NCI-H1436 treated with DMSO at 0.1 percent for 48 hours (cell line): ENCODE measurements at places on chromosomes 1 and 21.

DNA sequence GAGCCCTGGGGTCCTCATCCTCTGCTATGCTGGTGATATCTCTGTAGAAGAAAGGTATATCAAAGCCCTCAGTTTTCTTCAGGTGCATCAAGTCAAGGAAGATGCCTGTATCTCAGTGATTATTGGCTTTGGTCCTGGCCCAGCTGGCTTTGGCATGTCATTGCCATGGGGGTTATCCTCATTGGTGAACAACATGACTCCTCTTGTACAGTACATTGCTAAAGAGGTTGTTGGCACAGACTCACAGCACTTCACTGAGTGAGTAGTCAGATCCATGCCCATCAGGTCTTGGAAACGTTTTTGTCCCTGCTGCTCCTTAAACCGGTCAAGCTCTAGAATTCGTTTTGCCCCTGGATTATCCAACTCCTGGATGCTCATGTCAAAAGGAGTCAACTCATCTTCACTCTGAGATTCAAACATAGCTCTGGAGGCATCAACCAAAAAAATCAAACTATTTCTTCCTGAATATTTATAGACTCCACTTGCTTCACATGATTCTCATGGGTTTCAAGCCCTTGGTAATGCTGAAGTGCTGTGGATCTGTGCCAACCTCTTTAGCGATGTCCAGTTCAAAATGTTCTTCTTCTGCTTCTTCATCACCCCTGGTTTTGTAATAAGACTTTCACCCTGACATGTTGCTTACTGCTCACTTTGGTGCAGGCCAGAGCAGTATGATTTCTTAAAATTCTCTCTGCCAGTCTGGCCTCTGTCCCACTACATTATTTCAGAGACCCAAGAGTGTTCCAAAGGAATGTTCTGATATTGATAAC is 43.0 kb upstream of the RAB3GAP2 start:
- no peak for DNase-seq

DNA sequence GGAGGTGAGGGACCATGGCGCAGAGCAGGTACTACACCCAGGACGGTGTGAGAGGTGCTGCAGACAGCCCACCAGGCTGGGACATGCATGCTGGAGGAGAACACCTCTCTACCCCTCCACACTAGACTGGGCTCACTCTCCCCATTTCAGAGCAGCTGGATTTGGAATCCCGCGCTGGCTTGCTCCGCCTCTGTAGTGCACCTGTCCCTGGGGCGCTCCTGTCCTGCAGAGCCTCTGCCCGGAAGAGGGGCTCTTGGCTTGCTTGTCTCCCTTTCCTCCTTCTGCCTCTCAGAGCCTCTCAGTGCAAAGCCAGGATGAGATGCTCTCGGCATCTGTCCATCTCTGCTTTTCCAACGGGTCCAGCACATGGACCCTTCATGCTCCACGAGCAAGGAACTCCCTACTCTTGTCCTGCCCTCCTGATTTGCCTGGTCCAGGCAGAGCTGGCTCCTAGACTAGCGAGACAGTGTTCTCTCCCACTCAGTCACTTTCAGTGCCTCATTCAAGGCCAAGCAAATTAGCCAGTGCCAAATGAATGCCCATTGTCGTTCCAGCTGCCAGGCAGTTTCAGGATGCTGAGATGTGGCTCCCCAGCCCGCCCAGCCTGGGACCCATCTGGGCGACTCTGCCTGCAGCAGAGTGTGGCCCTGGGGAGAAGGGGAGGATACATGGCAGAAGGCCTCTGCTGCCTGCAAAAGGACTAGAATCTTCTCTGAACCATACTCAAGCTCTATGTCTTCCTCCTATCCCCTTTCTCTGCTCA is 33.7 kb downstream of the CDCA8 start:
- DNase-seq, result no peak

DNA sequence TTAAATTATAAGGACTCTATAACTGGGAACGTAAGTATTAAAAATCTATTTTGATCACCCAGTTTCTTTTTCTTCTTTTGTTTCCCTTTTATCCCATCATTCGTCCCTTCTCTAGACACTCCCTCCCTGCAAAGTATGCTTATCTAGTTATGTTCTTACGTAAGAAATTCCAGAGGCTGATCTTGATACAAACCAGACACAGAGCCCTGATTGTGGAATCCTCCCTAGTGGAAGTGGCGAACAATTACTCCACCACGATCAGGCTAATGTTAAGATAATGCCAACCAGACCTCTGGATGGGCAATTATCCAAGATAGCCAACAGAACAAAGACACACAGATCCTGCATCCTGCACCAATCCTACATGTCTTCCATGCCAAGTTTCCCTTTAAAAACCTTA is 1557.4 kb downstream of the PLA2G4A start:
- DNase-seq, result no peak

- no peak for DNase-seq
Measured at GRCh38 chr1:17084787-17085186, 31.0 kb upstream of the SDHB start.

DNA sequence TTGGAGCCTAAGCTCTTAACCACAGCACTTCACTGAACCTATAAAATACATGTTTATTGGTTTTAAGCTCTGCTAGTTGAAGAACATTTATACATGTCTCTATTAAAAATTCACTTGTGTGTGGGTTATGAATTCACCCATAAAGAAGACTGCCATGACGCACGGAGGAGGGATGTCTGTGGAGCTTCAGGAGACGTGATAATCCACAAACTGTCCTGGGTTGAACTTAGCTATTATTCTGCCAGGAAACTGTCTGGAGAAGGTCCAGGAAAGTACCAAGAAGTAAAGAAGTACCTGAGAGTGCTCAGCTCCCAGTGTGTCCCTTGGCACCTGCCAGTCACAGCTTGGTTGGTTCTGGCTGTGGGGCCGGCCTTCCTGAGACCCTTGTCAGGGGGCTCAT is 56.3 kb downstream of the DDR2 start:
- DNase-seq, result no peak

GRCh38 chr1:225691377-225691776 is 38.5 kb upstream of the ENAH start:
- DNase-seq, result no peak

DNA sequence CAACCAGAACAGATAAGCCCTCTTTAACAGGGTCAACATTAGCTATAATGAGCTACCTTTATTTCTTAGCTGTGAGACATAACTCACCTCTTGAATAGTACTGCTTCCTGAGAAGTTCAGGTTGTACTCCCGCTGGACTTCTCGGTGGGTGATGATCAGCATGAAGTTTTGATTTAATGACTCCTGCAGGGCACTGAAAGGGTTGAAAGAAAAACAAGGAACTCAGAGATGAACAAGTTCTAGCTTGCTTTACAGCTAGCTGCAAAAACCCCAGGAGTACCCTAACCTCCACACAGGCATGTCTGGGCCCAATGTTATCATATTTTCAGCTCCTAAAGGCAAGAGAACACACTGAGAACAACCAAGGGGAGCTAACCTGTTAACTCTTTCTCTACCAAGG is 254.4 kb downstream of the FAF1 start:
- no peak for DNase-seq

- no peak for DNase-seq
Measured at GRCh38 chr1:208111646-208112190, 132.5 kb downstream of the PLXNA2 start.

DNA sequence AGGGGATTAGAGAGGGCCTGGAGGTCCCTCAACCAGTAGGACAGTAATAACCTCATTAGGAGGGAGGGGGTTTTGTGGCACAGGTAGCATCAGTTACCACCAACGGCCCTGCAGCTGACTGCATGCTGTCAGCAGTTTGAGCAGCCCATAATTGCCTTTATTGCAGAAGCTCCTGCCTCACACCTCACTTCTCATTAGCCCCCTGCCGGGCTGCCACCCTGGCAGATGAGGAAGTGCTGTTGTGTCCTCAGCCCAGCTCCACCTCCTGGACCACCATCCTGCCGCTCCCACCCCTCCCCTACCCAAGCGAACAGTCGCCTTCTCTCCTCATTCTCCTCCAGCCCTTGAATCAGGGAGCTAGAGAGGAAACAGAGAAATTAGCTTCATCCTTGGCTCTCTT is 237.4 kb downstream of the LMX1A start:
- DNase-seq, result no peak

GRCh38 chr1:202010180-202011015 is at the start of gene ELF3:
ELF3 (plus strand) TSS chr1:202010587; CDS start chr1:202011137, 550 bp downstream.
- peak; percentile 97 for DNase-seq

DNA sequence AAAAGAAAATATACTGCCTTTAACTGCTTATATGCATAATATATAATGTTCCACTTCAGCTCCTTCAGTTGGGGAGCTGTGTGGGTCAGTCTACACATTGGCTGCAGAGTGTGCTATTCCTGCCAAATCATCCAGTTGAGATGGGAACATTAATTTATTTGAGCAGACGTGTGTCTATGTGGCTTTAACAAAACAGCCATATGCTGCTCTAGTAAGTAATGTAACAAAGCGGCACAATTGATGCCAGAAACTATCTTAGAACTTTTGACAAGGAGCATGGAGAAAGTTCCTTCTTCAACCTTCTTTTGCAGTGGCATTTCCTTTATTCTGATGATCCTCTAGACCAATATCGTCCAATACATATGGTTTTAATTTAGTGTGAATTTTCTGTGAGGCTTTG is 285.9 kb upstream of the C1orf87 start:
- no peak for DNase-seq

- DNase-seq, result peak; percentile 48
Measured at GRCh38 chr1:3697810-3698209, 45.5 kb downstream of the TP73 start.

DNA sequence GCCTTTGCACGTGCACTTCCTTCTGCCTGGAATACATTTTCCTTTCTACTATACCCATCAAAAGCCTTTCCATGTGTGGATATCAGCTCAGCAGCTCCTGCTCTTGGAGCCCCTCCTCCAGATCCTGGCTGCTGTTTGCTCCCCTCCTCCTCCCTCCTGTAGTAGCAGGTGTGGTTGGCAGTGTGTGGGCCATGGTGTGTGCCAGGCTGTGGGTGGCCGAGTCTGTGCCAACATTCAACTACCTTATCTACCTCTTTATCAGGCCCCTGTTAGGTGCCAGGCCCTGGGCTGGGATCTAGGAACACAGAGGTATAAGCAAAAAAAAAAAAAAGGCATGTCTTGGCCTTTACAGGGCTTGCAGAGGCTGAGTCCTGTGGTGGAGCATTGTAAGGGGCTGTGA is 180.6 kb upstream of the JUN start:
- no peak for DNase-seq

GRCh38 chr1:36217670-36218069 is 6.6 kb upstream of the THRAP3 start:
- DNase-seq, result no peak

- no peak for DNase-seq
Measured at GRCh38 chr1:19467199-19468187, 17.8 kb downstream of the CAPZB start.

DNA sequence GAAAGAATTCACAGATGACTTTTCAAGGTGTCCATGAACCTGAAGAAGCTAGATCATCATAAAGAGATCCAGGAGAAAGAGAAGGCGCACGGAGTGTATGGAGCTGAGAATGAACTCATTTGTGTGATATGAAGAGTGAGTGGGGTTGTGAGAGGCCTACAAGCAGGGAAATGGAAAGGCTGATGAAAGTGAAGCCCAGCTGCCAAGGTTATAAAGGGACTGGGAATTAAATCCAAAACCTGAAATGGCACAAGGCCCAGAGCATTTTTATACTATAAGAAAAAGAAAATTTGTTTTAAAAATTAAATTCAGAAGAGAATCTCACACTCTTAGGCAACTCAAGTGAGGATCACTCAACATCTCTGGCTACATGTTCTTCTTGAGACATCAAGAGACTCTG is 43.4 kb downstream of the HSD3B1 start:
- DNase-seq, result no peak

- DNase-seq, result no peak
Measured at GRCh38 chr1:62185677-62186076, 9.0 kb upstream of the L1TD1 start.

DNA sequence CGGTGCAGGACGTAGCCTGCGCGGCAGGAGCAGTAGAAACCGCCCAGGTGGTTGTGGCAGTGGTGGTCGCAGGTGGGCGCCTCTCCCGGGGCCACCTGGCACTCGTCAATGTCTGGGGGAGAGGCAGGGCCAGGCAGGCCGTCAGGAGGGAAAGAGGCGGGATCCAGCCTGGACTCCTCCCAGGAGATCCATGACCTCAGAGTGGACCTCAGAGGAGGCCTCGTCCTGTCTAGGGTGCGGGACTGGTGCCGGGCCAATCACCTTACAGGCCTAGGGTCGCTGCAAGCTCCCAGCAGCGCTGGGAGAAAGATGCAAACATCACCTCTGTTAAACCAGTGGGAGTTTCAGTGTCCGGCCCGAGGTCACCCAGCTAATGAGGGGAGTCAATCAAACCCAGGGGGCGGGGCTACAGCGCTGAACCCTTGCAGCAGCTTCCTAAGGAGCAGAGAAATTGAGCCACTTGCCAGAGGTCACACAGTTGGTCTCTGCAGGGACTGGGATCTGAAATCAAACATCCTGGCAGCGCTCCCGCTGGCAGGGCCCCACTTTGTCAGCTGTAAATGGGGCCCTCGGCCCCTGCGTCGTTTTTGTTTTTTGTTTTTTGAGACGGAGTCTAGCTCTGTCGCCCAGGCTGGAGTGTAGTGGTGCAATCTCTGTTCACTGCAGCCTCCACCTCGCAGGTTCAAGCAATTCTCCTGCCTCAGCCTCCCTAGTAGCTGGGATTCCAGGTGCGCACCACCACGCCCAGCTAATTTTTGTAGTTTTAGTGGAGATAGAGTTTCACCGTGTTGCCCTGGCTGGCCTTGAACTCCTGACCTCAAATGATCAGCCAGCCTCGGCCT is 1.4 kb downstream of the MASP2 start:
- DNase-seq, result no peak

GRCh38 chr1:4695241-4695640 is 40.8 kb downstream of the AJAP1 start:
- no peak for DNase-seq

GRCh38 chr21:26236281-26236680 is 65.7 kb upstream of the APP start:
- no peak for DNase-seq

DNA sequence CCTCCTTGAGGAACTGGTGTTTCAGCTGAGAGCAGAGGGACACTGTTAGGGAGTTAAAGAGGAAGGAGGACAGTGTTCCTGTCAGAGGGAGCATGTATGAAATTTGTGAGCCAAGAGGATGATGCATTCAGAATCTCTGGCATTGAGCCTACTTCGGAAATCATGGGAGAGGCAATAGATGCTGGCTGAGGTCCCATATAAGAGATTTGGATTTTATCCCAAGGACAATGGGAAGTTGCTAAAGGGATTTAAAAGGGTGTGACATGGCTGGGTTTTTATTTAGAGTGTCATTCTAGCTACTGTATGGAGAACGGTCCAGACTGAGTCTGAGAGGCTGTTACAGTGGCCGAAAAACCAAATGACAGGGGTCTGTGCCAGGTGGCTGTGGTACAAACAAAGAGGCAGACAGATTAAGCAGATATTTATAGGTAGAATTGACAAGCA is 403.2 kb upstream of the B3GALT2 start:
- no peak for DNase-seq

DNA sequence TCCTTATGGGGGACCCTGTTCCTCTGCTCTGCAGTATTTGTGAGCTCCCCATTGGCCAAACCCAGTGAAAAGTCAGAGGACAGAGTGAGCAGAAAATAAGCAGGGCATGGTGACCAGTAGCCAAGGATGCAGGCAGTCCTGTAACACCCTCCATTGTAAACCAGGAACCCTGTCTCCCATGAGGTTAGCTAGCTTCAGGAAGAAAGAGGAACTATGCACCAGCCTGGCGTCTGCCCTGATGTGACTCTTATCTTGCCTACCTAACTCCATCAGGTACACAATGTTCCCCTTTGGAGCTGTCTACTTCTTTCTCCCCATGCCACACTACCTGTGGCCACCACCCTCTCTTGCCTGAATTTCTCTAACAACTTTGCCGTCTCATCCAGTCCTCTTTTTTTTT is 119.2 kb downstream of the LRIG2 start:
- no peak for DNase-seq

- no peak for DNase-seq
Measured at GRCh38 chr1:74113333-74113732, 84.6 kb downstream of the LRRIQ3 start.
